ENCODE measurements at places on chromosomes 12 and 14. TPM values are rescaled to one million over a fixed set of nuclear protein-coding genes. Genes with fewer than 3 reads are reported as not detected.

GRCh38 chr12:130521375-130522124, 183.9 kb downstream of the PIWIL1 start:
- no peaks in the 10 kb centered on the region for H3K36me3 ChIP-seq
- peaks cover 3% of the 10 kb centered on the region for H3K27me3 ChIP-seq
- H3K4me1 ChIP-seq = no peaks in the 10 kb centered on the region
- no peak overlapping the region for H3K27ac ChIP-seq

FAM90A1 gene
- total RNA-seq = 0.27 TPM

GRCh38 chr12:116426391-116427136, 132.6 kb upstream of the MAP1LC3B2 start:
- H3K27me3 ChIP-seq = no peaks in the 10 kb centered on the region
- no peak overlapping the region for H3K27ac ChIP-seq
- no peak for DNase-seq
- H3K4me1 ChIP-seq = no peaks in the 10 kb centered on the region

DNA sequence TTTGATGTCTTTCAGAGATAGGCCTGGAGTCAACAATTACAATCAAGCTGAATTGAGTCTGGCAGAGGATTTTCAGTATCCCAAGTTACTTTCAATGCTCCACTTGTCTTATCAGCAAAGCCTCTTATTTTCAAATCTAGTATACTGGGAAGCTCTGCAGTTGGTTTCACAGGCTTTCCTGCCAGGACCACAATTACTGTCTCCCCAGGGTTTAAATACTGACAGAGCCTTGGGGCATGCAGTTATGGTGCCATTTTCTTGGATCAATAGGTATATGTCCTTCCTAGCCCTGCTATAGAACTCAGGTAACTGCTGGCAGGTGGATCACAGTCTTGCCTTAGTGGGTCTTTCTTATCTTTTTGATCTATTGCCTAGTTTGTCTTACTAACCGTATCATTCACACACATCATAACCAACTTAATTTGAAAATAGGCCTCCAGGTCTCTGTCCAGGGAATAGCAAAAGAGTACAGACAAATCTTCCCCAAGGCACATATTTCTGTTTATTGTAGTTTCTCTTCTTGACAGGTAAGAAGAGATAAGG, 22.4 kb upstream of the RNU6-8 start:
- H3K4me3 ChIP-seq = no peak overlapping the region
- no peaks in the 10 kb centered on the region for H3K4me1 ChIP-seq
- no peak for DNase-seq
- no peak overlapping the region for H3K27ac ChIP-seq

TAS2R50 gene
- 0.63 TPM for total RNA-seq

- H3K4me3 ChIP-seq = peak overlapping the region; percentile 96
- no peaks in the 10 kb centered on the region for H3K27me3 ChIP-seq
- peaks cover 73% of the 10 kb centered on the region for H3K4me1 ChIP-seq
- peaks cover 24% of the 10 kb centered on the region for H3K36me3 ChIP-seq
These were observed 2.1 kb downstream of the GLIPR1 start for GRCh38 chr12:75482646-75483045.

- H3K27ac ChIP-seq = no peak overlapping the region
- no peak overlapping the region for H3K4me3 ChIP-seq
- peaks cover 47% of the 10 kb centered on the region for H3K4me1 ChIP-seq
- no peak for DNase-seq
These were observed 155.8 kb upstream of the FOXN3 start for GRCh38 chr14:89572596-89573398.

DNA sequence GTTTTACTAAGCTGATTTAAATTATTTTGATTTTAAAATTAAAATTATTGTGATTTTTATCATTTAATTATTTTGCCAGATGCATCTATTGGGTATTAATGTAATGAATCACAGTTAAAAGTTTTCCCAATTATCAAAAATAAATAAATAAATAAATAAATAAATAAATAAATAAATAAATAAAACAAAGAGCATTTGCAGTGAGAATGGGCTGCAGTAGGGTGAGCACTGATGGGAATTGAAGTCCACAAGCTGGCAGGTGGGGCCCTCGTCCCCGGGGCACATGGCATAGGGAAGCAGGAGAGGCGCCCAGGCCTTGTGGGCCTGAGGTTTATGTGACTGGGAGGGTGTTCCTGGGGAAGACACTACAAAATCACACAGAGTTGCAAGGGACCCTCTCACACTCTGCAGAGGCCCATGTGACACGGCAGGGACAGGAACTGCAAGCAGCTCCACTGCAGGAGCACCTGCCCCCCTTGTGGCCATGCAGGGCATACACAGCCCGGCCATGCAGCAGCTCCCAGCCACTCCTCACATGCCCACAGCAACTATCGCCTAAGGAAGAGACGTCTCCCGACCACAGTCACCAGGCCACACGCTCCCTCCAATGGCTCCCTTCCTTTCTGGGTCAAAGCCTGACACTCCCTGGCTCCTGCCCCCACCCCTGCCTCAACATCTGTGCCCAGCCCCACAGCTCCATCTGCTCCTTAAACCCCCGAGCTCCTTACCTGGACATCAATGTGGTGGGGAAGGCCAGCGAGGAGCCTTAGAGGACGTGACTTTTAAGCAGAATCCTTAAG, 256.3 kb upstream of the SFSWAP start:
- H3K27ac ChIP-seq = no peak overlapping the region
- peak; percentile 44 for DNase-seq
- H3K36me3 ChIP-seq = no peaks in the 10 kb centered on the region
- no peaks in the 10 kb centered on the region for H3K4me1 ChIP-seq

NR4A1 gene
- total RNA-seq = 128 TPM

GRCh38 chr14:96086032-96086431, 46.9 kb downstream of the C14orf132 start:
- H3K4me3 ChIP-seq = no peak overlapping the region
- no peaks in the 10 kb centered on the region for H3K4me1 ChIP-seq
- H3K27ac ChIP-seq = no peak overlapping the region
- no peak for DNase-seq
- H3K36me3 ChIP-seq = no peaks in the 10 kb centered on the region
- peaks cover 7% of the 10 kb centered on the region for H3K27me3 ChIP-seq

GRCh38 chr12:9649532-9649940, 20.0 kb upstream of the CLEC2D start:
- H3K4me1 ChIP-seq = peaks cover 51% of the 10 kb centered on the region
- peak overlapping the region; percentile 99 for H3K27ac ChIP-seq
- peaks cover 82% of the 10 kb centered on the region for H3K36me3 ChIP-seq
- H3K27me3 ChIP-seq = no peaks in the 10 kb centered on the region
- DNase-seq = peak; percentile 48
- H3K4me3 ChIP-seq = peak overlapping the region; percentile 98

TGM1 gene
- 3.0 TPM for total RNA-seq

TWF1 gene
- 17.0 TPM for total RNA-seq

- H3K27ac ChIP-seq = no peak overlapping the region
- no peaks in the 10 kb centered on the region for H3K36me3 ChIP-seq
- DNase-seq = no peak
- H3K4me3 ChIP-seq = no peak overlapping the region
- no peaks in the 10 kb centered on the region for H3K27me3 ChIP-seq
These were observed 60.6 kb downstream of the SPRING1 start for GRCh38 chr12:116677202-116677661.

DNA sequence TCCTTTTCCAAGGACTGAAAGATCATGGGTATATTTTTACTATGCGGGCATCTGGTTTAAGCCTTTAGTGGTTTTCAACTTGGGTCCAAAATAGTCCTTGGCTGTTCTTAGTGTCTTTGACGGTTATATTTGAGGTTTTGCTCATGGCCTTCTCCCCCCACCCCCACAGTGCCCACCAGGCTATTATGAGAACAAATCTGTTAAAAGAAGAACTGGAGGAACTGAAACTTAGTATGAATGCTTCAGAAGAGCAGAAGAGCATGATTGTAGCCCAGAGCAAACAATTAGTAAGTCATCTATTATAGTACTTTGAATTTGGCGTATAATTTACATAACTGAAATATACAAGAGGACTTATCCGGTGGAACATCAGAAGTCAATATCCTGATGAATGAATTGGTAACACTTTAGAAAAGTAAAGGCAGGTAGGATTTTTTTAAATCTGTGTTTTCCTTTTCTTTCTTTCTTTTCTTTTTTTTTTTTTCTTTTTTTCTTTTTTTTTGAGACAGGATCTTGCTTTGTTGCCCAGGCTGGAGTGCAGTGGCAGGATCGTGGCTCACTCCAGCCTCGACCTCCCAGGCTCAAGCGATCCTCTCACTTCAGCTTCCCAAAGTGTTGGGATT, 71.8 kb upstream of the BCAT1 start:
- no peak overlapping the region for H3K27ac ChIP-seq
- H3K27me3 ChIP-seq = no peaks in the 10 kb centered on the region
- no peak overlapping the region for H3K4me3 ChIP-seq
- H3K4me1 ChIP-seq = no peaks in the 10 kb centered on the region
- no peak for DNase-seq

SERPINA1 gene
- total RNA-seq = 1.9 TPM

- H3K36me3 ChIP-seq = no peaks in the 10 kb centered on the region
- no peak overlapping the region for H3K27ac ChIP-seq
- DNase-seq = no peak
- H3K4me1 ChIP-seq = no peaks in the 10 kb centered on the region
- H3K4me3 ChIP-seq = no peak overlapping the region
These were observed 194.4 kb downstream of the RASSF9 start for GRCh38 chr12:85641796-85642195.

PHETA1 gene
- 1.2 TPM for total RNA-seq

DNA sequence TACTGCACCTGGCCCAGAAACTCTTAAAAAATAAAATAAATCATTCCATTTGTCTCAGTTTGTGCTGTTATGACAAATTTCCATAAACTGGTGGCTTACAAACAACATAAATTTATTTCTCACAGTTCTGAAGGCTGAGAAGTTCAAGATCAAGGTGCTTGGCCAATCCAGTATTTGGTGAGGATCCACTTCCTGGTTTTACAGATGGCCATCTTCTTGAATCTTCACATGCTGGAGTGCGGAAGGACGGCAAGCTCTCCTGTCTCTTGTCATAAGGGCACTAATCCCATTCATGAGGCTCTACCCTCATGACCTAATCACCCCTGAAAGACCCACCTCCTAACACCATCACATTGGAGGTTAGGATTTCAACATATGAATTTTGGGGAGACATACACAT, 29.9 kb upstream of the MYBPC1 start:
- peaks cover 14% of the 10 kb centered on the region for H3K4me1 ChIP-seq
- peaks cover 13% of the 10 kb centered on the region for H3K27me3 ChIP-seq
- H3K4me3 ChIP-seq = no peak overlapping the region
- peak; percentile 6 for DNase-seq
- H3K36me3 ChIP-seq = no peaks in the 10 kb centered on the region

CCDC177 gene
- not detected for total RNA-seq

GRCh38 chr12:7139200-7139599, 9.0 kb downstream of the CLSTN3 start:
- no peaks in the 10 kb centered on the region for H3K27me3 ChIP-seq
- no peaks in the 10 kb centered on the region for H3K4me1 ChIP-seq
- no peak for DNase-seq
- H3K27ac ChIP-seq = no peak overlapping the region

DNA sequence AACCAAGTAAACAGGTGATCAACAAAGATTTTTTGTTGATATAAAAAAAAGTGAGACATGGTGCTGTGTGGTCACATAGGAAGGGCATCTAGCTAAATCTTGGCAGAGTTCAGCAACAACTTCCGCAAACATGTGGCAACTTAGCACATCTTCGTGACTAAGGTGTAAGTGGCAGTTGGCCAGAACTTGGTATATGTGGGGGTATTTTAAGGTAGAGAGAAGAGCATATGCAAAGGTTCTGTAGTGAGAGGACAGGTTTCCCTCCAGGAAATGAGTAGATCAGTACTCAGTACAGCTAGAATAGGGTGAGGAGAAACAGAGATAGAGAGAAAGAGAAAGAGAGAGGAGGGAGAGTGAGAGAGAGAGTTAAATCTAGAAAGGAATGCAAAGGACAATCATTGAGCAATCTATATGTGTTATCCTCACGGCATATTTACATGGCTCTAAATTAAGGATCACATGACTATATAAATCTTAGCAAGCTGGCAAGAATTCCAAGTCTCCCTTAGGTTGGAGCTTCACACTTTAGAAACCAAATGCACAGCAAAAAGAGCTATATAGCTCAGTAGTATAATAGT, 227.7 kb upstream of the HMGA2 start:
- H3K36me3 ChIP-seq = no peaks in the 10 kb centered on the region
- no peak for DNase-seq
- no peak overlapping the region for H3K27ac ChIP-seq
- peaks cover 22% of the 10 kb centered on the region for H3K27me3 ChIP-seq

DNA sequence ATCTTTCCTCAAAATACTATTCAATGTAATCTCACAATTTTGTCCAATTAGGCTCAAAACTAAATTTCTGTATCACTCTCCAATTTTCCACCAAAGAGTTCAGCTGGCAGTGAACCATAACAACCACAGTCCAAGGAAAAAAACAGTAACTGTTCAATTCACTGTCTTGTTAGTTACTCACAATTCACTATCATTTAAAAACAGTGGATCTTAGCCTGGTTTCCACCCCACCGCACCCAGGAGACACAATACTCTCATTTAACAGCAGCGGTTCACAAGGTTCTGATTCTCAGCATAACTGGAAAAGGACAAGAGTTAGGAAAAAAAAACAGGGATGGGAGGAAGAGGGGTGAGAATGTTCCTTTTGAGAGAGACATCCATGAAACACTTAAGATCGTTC, 40.5 kb downstream of the MED13L start:
- H3K27me3 ChIP-seq = no peaks in the 10 kb centered on the region
- H3K4me1 ChIP-seq = peaks cover 39% of the 10 kb centered on the region
- peak overlapping the region; percentile 85 for H3K27ac ChIP-seq
- H3K36me3 ChIP-seq = peaks cover 9% of the 10 kb centered on the region
- H3K4me3 ChIP-seq = peak overlapping the region; percentile 13
- no peak for DNase-seq

SRP54 gene
- total RNA-seq = 79.8 TPM

Data from activated CD8-positive, alpha-beta T cell treated with anti-CD3 and anti-CD28 coated beads for 36 hours (primary cell).